ENCODE measurements at places on chromosomes 2 and 18. TPM values are rescaled to one million over a fixed set of nuclear protein-coding genes. Genes with fewer than 3 reads are reported as not detected.

GRCh38 chr2:74221091-74221490 is 22.7 kb downstream of the MTHFD2 start:
- H3K27me3 ChIP-seq: no peaks in the 10 kb centered on the region
- H3K27ac ChIP-seq: no peak overlapping the region
- peaks cover 33% of the 10 kb centered on the region for H3K36me3 ChIP-seq
- H3K4me1 ChIP-seq: peaks cover 1% of the 10 kb centered on the region
- H3K4me3 ChIP-seq: no peak overlapping the region

CCDC121 gene
- total RNA-seq: 0.68 TPM

GRCh38 chr18:21598726-21599584 is 1.5 kb downstream of the ESCO1 start:
- peaks cover 27% of the 10 kb centered on the region for H3K4me1 ChIP-seq
- peaks cover 15% of the 10 kb centered on the region for H3K36me3 ChIP-seq
- H3K27me3 ChIP-seq: no peaks in the 10 kb centered on the region
- H3K27ac ChIP-seq: peak overlapping the region; percentile 99

- no peak overlapping the region for H3K27ac ChIP-seq
- no peaks in the 10 kb centered on the region for H3K36me3 ChIP-seq
- DNase-seq: no peak
- no peaks in the 10 kb centered on the region for H3K27me3 ChIP-seq
Observed at GRCh38 chr2:104583811-104584210, 270.1 kb upstream of the POU3F3 start.

KANSL3 gene
- 32.2 TPM for total RNA-seq

DNA sequence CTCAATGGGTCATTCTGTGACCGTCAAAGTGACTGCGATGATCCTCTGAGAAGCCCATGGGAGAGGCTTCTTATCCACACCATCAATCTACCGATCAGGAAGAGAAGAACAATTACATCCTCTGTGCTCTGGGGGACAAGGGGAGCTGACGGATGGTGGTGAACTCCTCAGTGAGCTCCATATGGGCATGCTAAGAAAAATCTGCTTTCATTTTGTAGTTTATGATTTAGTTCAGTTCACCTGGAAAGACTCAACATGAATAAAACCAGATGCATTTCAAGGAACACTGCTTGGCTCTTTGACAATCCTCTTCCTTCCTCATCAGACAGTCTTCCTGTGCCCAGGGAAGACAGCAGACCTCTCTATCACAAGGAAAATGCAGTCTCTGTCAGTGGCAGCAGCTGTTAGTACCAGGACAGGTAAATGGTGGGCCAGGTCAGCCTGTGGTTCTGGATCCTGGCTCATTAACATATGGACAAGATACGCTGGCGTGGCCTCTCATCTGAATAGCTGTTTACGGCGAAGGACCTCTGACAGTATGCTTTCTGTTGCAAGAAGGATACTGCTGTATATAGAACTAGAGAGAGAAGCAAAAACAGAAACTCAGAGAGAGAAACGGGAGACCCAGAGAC is 176.9 kb downstream of the BCL2 start:
- peak overlapping the region; percentile 7 for H3K27ac ChIP-seq
- H3K36me3 ChIP-seq: peaks cover 34% of the 10 kb centered on the region
- peaks cover 46% of the 10 kb centered on the region for H3K4me1 ChIP-seq
- no peaks in the 10 kb centered on the region for H3K27me3 ChIP-seq
- DNase-seq: no peak

DNA sequence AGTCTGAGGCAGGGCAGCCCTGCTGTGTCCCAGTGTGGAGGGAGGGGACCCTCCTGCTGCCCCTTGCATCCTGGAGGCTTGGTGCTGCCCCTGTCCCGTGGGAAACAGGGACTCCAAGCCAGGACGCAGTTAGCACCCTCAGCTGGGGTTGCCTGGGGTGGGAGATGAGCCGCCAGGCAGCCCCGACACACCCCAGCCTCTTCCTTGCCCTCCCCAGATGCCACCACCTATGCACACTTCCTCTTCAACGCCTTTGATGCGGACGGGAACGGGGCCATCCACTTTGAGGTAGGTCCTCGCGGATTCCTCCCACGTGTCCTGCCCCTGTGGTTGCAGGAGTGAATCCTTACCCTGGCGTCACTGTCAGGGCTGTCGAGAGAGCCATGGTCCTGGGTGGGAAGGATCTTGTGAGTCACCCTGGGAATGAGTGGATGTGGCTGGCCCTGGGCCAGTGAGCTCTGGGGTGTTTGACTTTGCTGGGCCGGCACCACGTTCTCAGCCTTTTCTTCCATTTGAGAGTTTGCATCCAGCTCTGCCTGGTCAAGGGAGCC is 27.5 kb upstream of the FAHD2A start:
- DNase-seq: no peak
- no peaks in the 10 kb centered on the region for H3K36me3 ChIP-seq
- H3K27ac ChIP-seq: no peak overlapping the region
- no peak overlapping the region for H3K4me3 ChIP-seq
- H3K4me1 ChIP-seq: peaks cover 4% of the 10 kb centered on the region

DNA sequence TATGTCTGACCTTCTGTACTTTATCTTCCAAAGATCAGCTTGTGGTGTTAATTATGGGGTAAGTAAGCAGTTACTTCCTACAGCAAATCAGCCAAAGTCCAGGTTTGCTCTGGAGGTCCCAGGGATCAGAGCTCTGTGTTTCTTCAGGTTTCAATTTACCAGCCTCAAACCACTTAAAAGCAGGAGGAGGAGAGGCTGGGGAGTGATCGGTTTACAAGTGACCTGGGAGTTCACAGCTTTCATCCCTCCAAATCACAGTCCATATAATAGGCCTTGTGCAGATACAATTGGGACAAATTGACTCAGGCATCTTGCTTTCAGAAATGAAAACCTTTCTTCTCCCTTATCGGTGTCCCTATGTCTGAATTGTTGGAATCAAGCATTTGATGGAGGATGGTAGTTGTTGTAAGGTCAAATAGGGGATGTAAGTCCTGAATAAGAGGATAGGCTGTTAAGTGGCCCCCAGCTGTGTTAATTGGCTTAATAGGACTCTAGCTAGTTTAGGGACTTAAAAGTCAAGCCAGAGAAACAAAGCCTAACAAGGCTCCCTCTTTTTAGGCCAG is 188.0 kb upstream of the NT5C1B start:
- no peaks in the 10 kb centered on the region for H3K27me3 ChIP-seq
- no peak overlapping the region for H3K27ac ChIP-seq
- peaks cover 1% of the 10 kb centered on the region for H3K36me3 ChIP-seq
- no peaks in the 10 kb centered on the region for H3K4me1 ChIP-seq
- no peak overlapping the region for H3K4me3 ChIP-seq

SP140 gene
- 46.8 TPM for total RNA-seq

GRCh38 chr2:102801098-102801718 is 39.4 kb downstream of the TMEM182 start:
- peaks cover 12% of the 10 kb centered on the region for H3K4me1 ChIP-seq
- no peaks in the 10 kb centered on the region for H3K27me3 ChIP-seq
- DNase-seq: no peak

DNA sequence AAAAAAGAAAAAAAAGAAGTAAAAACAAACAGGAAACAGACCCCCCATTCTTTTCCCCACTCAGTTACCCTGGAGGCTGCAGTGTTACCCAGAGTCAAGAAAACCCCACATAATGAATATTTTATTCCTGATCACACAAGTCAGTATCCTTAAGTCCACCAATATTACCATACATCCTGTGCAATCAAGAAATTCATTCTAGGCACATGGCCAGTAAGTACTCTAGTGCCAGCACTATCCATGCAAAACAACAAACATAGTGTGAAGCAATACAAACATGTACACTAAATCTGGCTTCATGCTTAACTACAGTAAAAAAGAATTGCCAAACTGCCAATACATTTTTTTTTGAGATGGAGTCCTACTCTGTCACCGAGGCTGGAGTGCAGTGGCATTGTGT is 111.6 kb downstream of the FAM168B start:
- no peak overlapping the region for H3K27ac ChIP-seq
- H3K4me1 ChIP-seq: peaks cover 3% of the 10 kb centered on the region
- no peak for DNase-seq
- no peaks in the 10 kb centered on the region for H3K27me3 ChIP-seq
- H3K4me3 ChIP-seq: no peak overlapping the region

GRCh38 chr2:196241175-196241574 is 69.8 kb upstream of the STK17B start:
- peak overlapping the region; percentile 100 for H3K27ac ChIP-seq
- H3K36me3 ChIP-seq: peaks cover 40% of the 10 kb centered on the region
- DNase-seq: peak; percentile 21
- H3K27me3 ChIP-seq: no peaks in the 10 kb centered on the region
- peak overlapping the region; percentile 58 for H3K4me3 ChIP-seq

DNA sequence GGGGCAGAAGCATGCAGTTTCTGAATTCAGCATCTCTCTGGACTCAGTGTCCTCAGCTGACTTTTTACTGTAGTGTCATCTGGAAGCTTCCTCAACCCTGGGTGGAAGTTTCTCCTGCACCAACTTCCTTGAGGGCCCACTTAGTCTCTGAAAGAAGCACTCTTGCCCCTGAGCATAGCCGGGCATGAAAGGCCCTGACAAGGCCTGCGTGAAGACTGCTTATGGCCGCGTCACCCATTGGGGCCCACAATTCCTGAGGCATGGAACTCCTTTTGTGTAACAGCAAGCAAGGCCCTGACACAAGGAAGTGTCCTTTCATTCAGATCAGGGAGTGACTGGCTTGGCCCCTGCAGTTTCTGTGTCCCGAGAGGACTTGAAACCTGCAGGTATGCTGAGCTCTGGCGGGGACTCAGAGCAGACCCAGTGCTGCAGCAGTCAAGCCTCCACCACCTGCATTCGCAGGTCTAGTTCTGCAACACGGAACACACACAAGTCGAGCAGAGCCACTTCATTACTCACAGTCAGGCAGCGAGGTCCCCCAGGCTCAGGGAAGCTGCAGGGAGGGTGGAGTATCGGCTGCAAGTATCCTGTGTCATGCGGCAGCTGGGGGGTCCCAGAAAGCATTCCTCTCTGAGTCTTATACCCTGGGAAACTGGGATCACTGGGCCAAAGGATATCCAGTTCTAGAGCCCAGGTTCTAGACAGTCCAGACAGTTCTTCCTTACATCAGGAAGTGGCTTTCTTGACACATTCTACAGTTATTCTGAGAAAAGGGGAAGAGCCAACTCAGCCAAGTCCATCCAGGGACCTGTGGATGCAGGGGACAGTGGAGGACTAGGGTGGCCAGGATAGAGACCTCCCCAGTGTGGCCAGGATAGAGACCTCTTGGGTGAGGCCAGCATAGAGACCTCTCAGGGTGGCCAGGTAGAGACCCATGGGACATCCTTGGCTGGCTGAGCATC is 35.6 kb upstream of the PRLH start:
- DNase-seq: no peak
- no peak overlapping the region for H3K4me3 ChIP-seq
- H3K27ac ChIP-seq: no peak overlapping the region
- H3K36me3 ChIP-seq: no peaks in the 10 kb centered on the region
- H3K27me3 ChIP-seq: no peaks in the 10 kb centered on the region

DNA sequence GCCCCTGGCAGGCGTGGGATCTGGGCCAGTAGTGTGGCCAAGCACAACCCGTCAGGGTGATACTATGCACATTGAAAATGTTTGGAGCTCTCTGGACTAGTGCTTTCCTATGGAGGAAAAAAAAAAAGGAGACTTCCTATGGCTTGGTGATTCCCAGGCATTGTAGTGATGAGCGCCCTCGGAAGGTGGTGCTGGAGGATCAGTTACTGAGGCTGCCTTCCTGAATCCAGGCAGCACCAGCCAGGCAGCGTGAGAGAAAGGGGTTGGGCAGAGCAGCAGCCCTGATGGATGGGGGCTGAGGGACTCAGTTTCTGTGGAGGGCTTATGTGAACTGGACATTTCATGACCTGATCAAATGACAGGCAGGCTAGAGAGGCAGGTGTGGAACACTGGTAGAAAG is 70.9 kb downstream of the CHRNA1 start:
- H3K4me1 ChIP-seq: peaks cover 3% of the 10 kb centered on the region
- no peak overlapping the region for H3K4me3 ChIP-seq
- DNase-seq: no peak
- no peaks in the 10 kb centered on the region for H3K36me3 ChIP-seq
- H3K27ac ChIP-seq: no peak overlapping the region
- no peaks in the 10 kb centered on the region for H3K27me3 ChIP-seq

DNA sequence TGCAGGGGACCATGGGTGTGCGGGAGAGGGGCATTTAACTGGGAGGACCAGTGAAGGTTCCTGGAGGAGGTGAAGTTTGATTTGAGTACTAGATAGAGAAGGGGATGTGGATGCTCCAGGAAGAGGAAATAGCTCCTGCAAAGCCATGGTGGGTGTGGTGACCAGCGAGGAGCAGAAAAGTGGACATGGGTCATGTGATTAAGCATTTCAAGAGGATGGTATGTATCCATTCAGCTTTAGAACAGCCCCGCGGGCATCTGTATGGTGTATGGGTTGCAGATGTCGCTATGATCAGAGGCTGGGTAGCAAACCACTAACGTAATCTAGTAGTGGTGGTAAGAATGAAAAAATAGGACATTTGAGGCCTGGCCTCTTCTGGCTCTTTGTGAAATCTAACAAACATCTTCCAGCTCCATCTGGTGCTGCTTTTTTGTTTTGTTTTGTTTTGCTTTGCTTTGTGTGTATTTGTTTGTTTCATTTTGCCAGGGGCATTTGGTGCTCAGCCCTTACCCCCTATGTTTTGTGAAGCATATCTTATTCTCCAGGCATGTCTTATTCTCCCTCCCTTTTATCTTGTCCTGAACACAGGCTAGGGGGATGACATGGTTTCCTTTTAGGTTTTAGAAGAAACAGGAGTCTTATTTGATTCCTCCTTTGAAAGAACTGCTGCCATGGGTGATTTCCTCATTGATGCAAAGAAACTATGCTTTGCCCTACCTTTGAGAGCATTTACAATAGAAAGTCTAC is 226.1 kb downstream of the LRRTM1 start:
- no peak overlapping the region for H3K27ac ChIP-seq
- no peaks in the 10 kb centered on the region for H3K4me1 ChIP-seq
- H3K27me3 ChIP-seq: peaks cover 19% of the 10 kb centered on the region
- no peak for DNase-seq

DNA sequence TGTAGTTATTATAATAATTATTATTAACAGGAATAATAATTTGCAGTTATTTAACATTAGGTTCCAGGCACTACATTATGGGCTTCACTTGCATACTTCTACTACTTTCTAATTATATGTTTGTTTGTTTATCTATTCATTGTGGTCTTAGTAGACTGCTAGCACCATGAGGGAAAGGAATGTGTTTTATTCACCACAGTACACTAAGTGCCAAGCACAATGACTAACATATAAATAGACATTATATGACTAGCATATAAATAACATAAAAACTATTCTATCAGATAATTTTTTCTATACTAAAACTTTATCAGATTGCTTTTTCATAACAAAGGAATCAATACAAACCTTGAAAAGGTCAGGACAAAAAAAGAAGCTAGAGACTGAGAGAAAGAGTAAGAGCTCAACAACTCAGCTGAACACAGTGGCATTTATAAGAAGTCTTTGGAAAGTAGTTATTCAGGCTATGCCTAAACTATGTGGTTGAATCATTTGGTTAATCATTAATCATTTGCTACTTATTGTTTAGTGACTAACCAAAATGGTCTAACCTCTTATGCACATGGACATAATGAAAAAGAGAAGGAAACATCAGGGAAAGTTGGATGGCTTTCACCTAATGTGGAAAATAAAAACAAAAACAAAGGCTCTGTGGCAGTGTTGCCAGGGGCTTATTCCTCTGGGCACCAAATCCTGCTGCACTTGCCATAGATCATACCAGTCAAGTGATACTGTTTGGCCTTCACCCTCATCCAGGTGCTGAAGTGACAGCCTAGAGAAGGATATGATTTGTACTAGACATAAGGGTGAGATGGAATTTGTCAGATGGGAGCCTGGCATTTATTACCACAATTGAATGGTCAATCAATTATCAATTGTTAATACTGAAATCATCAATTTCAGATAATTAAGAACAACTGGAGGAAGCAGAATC is 174.9 kb downstream of the ETAA1 start:
- DNase-seq: no peak
- no peak overlapping the region for H3K4me3 ChIP-seq
- H3K4me1 ChIP-seq: no peaks in the 10 kb centered on the region
- H3K36me3 ChIP-seq: no peaks in the 10 kb centered on the region
- peaks cover 4% of the 10 kb centered on the region for H3K27me3 ChIP-seq
- no peak overlapping the region for H3K27ac ChIP-seq
